Erythroblast (primary cell): ENCODE measurements at places on chromosomes 4 and X.

- no peak for DNase-seq
These were observed 243.1 kb downstream of the ANK2 start for GRCh38 chr4:113292371-113293042.

GRCh38 chrX:123920105-123920785 is 41.3 kb upstream of the STAG2 start:
- DNase-seq, result no peak

DNA sequence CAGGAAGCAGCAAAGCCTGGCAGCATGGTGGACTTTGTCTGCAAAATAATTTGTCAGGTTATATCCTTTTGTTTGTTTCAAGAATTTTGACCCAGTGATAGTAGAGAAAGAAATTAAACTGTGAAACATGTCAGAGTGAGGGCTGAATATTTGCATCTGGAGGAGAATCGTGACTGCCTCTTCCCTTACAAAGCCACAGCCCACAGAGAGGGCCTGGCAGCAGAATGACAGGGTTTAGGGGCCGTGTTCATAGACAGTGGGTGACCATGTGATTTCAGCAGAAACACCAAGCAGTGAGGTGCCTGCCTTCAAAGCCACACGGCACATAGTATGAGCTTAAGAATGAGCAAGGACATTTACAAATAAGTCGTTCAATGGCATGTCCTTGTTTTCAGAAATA is 24.4 kb upstream of the PLAC8 start:
- no peak for DNase-seq

- DNase-seq, result peak; percentile 30
These were observed 31.5 kb downstream of the NOP14 start for GRCh38 chr4:2931512-2932301.

DNA sequence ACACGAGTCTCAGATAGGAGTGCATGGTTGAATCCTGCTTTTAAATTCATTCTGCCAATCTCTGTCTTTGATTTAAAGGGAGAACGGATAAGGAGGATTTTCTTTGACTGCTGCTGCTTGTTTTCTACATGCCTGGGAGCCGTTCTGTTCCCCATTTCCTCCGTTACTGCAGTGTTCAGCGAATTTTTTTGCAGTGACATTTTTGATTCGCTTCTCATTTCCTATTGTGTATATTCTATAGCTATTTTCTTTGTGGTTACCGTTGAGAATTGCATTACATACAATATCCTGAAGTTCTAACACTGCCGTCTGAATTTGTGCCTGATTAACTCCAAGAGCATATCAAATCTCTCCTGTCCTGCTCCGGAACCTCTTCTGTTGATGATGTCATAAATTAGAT is 14.8 kb upstream of the MAEA start:
- no peak for DNase-seq

GRCh38 chrX:74363914-74364313 is 57.4 kb upstream of the SLC16A2 start:
- DNase-seq, result no peak

GRCh38 chrX:151977923-151978322 is 3.4 kb upstream of the GABRE start:
- DNase-seq, result no peak

DNA sequence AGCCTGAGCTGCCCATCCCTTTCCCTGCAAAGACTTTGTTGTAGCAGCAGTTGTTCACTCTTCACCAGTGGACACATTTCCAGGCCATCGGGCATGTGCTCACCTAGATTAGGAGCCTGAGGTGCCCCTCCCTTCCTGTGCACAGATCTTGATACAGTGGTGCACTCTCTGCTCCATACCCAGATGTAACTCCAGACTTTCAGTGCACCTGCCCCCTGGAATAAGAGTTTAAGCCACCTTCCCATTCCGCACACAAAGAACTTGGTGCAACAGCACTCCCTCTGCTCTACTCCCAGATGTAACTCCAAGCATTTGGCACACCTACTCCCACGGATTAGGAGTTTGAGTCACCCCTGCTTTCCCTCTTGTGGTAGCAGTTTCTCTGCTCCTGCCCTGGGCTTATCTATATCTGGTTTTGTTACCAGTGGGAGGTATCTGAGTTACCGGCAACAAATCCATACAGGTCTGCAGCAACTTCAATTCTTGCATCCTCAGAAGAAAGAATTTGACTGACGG is 36.0 kb upstream of the PLK4 start:
- peak; percentile 36 for DNase-seq

- no peak for DNase-seq
These were observed 7.2 kb downstream of the SMS start for GRCh38 chrX:21947671-21948070.

DNA sequence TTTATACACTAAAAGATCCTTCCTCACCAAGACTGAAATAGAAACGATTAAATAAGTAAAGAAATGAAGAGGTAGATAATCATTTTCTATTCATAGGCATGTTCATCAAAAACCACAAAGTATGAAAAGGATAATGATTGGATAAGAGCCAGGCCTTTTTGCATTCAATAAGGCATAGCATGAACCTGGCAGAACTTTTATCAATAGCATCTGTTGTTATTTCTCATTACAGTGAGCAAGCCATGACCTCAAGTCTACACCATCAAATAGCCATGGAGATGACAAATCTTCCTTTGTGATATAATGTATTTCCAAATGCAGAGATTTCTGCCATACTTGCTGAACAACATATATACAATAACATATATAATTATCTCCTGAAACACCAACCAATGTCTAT is 206.0 kb upstream of the SLC7A11 start:
- no peak for DNase-seq

GRCh38 chr4:56658528-56658927 is 22.6 kb downstream of the HOPX start:
- DNase-seq, result no peak

GRCh38 chr4:11367371-11367770 is 61.3 kb downstream of the HS3ST1 start:
- DNase-seq, result no peak

GRCh38 chrX:55107911-55108310 is 19.1 kb downstream of the PAGE2 start:
- DNase-seq, result no peak

DNA sequence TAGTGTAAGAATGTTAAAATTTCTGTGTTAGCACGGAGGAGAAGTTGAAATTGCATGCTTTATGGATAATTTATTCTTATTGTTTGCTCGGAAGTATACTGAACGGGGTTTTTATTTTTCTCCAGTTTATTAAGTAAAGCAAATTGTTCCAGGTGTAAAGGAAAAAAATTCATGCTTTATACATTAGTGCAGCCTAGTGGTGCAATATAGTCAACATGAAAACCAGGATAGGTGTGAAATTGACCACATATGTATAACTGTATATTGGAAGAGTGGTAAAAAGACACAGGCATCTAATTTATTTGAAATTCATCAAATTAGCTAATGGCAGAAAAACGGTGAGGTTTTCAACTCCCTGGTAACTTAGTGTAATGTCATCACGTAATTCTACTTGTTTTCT is 959 bp downstream of the BRS3 start:
- DNase-seq, result no peak

DNA sequence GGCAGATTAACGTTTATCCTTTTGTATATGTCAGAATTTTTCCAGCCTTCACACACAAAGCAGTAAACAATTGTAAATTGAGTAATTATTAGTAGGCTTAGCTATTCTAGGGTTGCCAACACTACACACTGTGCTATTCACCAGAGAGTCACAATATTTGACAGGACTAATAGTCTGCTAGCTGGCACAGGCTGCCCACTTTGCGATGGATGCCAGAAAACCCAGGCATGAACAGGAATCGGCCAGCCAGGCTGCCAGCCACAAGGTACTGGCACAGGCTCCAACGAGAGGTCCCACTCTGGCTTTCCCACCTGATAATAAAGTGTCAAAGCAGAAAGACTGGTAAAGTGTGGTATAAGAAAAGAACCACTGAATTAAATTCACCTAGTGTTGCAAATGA is 94.8 kb downstream of the TET2 start:
- DNase-seq, result no peak

GRCh38 chr4:51844153-51845054 is 1.5 kb downstream of the DCUN1D4 start:
- peak; percentile 91 for DNase-seq

DNA sequence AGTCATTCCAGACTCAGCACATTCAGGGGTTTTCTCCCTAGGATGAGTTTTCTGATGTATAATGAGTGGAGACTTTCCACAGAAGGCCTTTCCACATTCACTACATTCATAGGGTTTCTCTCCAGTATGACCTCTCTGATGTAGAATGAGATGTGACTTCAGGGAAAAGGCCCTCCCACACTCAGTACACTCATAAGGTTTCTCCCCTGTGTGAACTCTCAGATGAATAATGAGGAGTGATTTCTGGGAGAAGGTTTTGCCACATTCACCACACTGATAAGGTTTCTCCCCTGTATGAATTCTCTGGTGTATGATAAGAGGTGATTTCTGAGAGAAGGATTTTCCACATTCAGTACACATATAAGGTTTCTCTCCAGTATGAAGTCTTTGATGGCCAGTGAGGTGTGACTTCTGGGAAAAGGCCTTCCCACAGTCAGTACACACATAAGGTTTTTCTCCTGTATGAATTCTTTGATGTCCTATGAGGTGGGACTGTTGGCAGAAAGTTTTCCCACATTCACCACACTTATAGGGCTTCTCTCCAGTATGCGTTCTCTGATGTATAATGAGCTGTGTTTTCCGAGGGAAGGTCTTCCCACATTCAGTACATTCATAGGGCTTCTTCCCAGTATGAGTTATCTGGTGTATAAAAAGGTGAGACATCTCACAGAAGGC is 12.7 kb downstream of the ZNF630 start:
- no peak for DNase-seq

- DNase-seq, result no peak
These were observed 53.4 kb downstream of the AFAP1 start for GRCh38 chr4:7886007-7886973.

DNA sequence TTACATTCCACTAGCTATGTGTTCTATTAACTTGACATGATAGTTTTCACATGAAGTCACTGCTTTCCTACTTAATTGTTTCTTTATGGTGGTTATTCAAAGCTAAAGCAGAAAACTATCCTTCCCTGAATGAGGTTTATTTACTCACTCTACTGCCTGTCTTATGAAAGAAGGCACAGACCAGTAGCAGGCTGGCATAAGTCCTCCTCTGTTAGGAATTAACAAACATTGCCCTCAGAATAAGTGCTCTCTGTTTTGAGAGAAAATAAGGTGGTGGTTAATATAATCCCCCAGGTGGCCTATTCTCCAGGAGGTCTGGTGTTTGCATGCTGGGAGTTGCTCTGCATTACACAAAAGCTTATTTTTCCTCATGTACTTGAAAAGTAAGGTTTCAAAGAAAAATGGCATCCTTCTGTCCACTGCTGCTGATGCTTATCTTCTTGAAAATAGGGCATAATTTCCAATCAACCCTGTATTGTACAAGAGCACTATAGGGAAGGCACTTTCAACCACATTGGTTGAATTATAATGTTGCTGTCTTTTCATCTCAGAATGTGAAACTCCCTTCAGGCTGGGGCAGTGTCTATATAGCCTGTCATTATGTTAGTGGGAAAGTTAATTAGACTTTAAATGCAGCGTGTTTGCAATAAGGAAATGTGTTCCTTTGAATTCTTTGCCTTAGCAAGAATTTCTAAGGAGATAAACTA is 119.7 kb upstream of the TBC1D9 start:
- no peak for DNase-seq

- DNase-seq, result no peak
These were observed 37.6 kb downstream of the YIPF6 start for GRCh38 chrX:68536429-68536828.

DNA sequence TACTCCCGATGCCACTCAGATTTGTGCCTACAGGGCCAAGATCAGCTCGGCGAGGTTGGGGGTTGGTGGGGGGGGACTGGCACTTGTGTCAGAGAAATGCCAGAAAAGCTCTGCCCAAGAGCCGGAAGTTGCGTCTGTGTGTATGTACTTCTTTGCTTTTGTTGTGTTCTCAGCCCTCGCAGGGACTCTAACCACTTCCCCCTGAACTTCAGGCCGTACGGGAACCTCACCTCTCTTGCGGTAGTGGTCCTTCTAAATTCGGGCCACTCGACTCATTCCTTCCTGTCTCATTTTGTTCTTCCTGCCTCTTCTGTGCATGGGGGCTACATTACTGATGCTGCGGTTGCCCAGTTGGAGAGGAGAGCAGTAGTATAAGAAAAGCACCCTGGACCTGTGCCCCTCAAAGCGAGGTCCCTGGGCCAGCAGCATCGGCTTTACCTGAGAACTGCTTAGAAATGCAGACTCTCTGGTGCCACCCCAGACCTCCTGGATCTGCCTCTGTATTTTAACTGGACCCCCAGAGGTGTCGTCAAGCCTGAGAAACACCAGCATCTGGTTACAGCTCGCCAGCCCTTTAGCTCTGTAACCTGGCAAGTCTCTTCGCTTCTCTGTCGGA is 146.3 kb upstream of the RPS6KA3 start:
- DNase-seq, result no peak

DNA sequence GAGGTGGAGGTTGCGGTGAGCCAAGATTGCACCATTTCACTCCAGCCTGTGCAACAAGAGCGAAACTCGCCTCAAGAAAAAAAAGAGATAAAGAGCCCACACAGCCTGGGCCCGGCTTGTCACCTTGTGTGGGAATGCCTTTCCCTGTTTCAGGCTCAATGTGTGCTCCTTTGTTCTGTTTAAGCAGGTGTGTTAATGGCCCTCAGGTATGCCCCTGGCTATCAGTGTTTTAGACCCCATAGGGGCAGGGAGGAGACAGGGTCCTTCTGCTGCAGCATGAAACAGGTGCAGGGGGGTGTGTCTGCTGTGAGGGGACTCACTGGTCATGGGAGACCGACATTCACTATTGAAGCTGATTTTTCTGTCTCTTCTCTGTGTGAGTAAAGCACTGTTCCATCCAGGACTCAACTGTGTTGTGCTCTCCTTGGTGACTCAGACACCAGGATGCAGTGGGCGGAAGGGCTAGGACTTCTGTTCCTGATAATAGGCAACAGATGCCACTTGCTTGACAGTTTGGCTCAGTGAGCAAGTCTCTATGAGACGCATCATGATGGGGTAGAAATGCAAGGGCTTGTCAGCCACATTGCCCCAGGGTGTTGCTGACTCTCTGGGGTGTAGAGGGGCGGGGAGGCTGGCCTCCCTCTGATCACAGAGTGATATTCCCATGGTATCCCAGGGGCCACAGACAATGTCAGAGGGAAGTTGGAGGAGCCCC is 15.6 kb upstream of the LAP3 start:
- no peak for DNase-seq

DNA sequence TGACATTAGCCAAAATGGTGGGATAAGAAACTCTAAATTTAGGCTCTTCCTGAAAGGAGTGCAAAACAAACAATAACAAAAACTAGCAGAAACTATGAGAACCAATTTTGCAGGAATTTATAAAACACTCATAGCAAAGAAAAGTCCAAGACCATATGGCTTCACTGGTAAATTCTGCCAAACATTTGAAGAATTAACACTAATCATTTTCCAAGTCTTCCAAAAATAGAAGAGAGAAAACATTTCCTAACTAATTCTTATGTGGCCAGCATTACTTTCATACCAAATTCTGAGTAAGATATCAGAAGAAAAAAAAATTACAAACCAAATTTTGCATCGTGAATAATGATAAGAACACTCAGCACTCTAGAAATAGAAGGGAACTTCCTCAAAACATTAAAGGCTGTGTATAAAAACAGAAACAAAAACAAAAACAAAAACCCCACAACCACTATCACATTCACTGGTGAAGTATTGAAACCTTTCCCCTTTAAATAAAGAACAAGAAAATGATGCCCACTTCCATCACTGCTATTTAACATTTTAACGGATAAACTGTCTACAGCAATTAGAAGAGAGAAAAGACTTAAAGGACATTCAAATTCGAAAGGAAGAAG is 524.3 kb upstream of the GALNTL6 start:
- no peak for DNase-seq

- no peak for DNase-seq
These were observed 85.5 kb downstream of the BMPR1B start for GRCh38 chr4:94843216-94843615.

- DNase-seq, result no peak
These were observed 24.1 kb upstream of the VCX3A start for GRCh38 chrX:6558979-6559378.
